ENCODE measurements at places on chromosomes 2 and 18.
A peak's percentile ranks its signal among the peaks of the same experiment; 100 is the strongest.

DNA sequence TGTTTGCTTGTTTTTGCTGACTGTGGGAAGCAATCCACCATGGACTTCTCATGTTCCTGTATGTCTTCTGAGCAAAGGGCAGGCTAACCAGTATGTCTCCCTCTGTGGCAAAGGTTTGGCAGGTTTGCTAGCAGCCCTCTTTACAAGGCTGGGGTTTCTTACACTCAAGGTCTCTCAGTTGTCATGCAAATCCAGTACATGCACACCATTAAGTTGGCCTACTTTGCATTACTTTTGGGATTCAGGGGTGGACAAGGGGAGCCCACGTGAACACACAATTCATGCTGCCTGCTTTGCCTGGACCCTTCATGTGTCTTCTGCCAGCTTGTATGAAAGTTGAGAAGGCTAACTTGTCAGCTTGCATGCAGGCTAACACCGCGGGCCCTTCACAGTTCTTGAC is 134.9 kb downstream of the LRRTM4 start:
- no peak for DNase-seq

DNA sequence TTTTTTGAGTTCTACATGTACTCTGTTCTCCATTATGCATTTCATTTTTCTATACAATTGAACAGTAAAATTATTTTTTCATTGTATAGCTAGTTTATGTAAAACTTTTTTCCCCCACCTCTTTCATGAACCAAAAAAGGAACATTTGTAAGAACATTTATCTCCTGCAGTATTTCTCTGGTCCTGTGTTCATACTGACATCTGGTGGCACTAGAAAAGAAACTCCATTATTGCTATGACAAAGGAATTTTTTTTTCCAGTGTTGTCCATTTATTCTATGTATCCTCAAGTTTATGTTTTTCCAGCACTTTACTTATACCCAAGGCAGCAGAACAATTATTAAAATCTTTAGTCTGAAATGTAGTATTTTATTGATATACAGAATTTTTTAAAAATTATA is 27.4 kb upstream of the CHAC2 start:
- DNase-seq = peak; percentile 10

DNA sequence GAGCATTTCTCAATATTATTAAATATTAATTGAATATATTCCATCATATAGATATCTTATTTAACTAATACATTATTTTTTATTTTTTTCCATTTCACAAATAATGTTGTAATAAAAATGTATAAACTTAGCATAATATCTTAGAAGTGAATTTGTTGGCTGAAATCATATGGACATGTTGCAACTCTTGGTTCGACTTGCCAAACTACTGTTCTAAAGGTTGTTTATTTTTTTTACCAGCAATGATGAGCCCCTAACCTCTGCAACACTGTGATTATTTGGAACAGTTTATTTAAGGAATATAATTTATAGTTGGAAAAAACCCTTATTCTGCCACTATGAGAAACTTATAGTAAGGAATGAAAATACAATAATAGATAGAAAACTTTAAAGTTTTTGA is 8.8 kb upstream of the NAB1 start:
- DNase-seq = no peak

DNA sequence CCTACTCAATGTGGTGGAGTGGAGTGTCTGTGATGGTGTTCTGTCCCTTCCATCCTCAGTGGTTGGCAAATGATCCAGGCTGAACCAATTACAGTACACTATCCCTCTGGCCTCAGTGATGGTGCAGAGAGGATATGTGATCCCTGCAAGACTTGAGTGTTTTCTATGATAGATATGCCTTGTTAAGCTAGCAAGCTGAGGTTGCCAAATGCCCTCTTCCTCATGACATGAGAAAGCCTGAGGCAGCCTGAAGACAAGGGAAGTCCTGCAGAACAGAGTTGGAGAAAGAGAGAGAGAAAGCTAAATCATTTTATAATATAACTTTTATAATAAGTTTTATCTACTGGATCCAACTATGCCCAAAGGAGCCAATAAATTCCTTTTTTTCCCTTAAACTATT is 41.6 kb upstream of the GORASP2 start:
- DNase-seq = no peak

DNA sequence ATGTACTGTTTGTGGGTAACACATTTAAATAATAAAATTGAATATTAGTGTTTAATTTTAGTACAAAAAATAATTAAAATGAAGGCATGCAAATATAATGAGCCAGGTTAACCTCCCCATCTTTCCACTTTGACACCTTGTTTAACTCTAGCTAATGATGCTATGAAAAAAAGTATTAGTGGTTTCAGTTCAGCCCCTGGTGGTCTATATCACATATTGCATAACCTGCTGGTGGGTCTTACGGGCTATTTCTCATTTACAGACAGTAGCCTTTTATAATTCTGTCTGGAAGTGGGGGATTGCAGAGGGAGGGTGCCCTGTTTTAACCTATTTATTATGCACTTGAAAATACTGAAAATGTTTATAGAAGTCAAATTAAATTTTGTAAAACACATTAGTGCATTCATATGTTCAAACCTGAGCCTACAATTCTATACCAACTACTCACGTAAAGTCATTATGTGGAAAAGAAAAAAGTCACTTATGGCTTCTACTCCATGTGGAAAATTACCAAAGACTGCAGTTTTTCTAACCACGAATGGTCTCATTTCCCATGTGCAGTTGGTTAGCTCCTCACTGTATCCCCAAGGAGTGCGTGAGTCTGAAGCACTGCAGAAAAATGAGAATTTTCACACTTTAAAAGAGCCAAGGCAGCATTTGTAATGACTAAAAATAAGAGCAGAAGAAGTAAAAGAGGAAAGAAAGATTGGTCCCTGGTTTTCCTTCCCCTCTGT is 381.0 kb downstream of the MTX2 start:
- peak; percentile 26 for DNase-seq

DNA sequence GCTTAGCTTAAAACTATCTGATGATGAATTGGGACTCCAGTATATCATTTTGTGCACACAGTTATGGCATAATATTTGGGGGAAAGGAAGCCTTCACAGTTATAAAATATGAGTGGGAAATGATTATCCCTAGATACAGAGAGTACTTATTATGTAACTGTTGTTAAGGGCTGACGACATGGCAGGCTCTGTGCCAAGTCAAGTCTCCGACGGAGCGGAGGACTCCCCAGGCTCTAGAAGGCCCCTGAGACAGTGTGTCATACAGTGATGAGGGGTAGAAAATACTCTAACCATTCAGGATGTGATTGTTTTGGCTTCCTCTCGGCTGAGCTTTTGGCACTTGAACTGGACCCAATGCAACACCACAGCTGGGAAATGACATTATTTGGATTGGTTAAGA is 211.8 kb downstream of the SLC8A1 start:
- peak; percentile 85 for DNase-seq

- no peak for DNase-seq
These were observed 15.8 kb downstream of the PMAIP1 start for GRCh38 chr18:59915606-59916005.

DNA sequence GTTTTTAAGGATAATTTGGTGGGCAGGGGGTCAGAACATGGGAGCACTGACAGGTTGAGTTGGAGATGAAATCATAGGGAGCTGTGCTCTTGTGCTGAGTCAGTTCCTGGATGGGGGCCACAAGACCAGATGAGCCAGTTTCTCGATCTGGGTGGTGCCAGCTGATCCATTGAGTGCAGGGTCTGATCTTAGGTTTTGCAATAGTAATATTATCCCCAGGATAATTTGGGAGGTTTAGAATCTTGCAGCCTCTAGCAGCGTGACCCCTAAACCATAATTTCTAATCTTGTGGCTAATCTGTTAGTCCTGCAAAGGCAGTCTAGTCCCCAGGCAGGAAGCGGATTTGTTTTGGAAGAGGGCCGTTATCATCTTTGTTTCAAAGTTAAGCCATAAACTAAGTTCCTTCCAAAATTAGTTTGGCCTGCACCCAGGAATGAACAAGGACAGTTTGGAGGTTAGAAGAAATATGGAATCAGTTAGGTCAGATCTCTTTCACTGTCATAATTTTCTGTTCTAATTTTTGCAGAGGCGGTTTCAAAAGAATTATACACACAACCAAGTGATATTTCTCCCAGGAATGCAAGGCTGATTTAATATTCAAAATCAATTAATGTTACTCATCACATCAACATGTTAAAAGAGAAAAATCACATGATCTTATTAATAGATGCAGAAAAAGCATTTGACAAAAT is 23.0 kb downstream of the DBI start:
- peak; percentile 66 for DNase-seq

DNA sequence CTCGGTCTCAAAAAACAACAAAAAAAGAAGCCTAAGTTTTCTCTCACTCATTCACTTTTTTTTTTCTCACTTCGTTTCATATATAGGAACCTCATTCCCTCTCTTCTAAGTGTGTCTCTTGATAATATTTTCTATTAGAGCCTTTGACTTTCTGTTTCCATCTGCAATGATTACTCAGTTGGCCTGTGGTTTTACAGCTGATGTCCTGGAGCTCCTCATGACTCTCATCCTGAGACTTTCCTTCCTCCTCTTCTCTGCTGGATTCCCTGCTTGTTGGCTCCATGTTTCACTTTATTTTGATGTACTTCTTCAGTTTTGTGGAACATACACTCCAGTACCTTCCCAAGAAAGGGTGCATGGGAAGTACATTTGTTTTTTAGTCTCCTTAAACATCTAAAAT is 154.2 kb upstream of the GATA6 start:
- no peak for DNase-seq

DNA sequence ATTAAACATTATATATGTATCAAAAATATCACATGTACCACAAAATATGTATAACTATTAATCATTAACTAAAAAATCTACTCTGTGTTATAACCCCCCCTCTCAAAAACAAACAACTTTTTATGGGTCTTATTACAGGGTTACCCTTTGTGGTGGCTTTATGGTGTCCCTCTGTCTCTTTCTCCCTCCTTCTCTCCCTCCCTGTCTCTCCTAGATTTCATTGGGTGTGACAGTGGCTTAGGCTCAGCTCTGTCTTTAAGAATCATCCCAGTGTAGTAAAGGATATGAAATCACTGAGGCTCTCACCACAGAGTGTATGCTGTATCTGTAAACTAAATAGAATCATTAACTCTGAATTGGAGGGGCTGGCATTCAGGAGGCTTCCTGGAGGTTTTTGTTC is 93.7 kb downstream of the TDRD15 start:
- DNase-seq = no peak

- DNase-seq = no peak
These were observed 955.2 kb upstream of the CELF4 start for GRCh38 chr18:38520786-38521185.

- DNase-seq = no peak
These were observed 170.0 kb downstream of the ETAA1 start for GRCh38 chr2:67566958-67567635.

DNA sequence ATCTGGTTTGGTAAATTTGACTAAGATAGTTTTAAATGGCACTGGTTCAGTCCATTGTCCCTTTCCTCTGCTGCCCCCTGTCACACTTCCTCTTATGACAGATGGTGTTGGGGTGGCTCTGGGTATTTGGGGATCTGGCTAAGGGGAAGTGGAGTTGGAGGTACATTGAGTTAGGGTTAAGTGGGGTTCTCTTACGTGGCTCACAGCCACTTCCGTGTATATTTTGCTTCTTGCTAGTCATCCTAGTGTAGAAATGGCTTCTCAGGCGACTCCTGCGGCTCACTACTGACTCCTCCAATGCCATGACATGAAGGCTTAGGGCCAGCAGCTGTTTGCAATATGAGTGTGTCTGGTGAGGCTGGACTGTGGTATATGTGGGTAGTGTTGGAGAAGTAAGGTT is 187.0 kb downstream of the HAUS1 start:
- DNase-seq = no peak

GRCh38 chr2:100713106-100713505 is 106.8 kb upstream of the NPAS2 start:
- DNase-seq = no peak

DNA sequence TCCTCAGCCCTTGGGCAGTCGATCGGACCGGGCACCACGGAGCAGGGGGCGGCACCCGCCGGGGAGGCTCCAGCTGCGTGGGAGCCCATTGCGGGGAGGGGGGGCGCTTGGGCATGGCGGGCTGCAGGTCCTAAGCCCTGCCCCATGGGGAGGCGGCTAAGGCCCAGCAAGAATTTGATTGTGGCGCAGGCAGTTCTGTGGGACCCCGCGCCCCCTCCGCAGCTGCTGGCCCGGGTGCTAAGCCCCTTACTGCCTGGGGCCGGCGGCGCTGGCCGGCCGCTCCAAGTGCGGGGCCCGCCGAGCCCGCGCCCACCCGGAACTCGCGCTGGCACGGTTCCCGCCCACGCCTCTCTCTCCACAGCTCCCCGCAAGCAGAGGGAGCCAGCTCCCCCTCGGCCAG is 18.4 kb downstream of the ZSCAN30 start:
- no peak for DNase-seq

GRCh38 chr2:114040826-114041225 is 150.9 kb downstream of the ACTR3 start:
- DNase-seq = no peak

DNA sequence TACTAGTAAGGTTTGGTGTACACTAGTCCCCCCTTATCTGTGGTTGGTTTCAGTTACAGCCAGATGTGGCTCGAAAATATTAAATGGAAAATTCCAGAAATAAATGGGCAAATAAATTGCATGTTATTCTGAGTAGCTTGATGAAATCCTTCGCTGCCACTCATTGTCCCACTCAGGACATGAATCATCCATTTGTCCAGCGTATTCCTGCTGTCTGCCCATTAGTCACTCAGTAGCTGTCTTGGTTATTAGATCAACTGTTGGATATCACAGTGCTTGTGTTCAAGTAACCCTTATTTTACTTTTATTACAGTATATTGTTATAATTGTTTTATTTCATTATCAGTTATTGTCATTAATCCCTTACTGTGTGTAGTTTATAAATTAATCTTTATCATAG is 21.7 kb downstream of the ZDBF2 start:
- DNase-seq = no peak

- no peak for DNase-seq
These were observed 213.5 kb upstream of the RND3 start for GRCh38 chr2:150700666-150701580.

GRCh38 chr2:232986155-232986554 is 26.9 kb downstream of the NGEF start:
- no peak for DNase-seq

DNA sequence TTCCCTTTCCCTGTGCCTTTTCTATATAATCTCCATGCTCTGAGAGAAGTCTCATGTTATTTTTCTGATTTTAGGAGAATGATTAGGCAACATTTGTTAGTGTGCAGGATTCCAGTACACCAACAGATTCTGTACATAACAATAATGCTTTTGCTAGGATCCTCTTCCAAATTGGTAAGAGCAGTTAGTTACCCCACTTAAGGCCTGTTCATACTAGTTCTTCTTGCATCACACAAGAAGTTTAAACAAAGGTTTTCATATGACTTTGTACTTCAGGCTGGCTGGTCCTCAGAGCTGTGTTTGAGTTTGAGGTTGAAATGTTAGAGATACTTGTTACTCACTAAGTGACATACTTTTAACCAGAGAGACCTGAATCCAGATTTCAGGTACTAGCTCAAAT is 686.9 kb upstream of the NRXN1 start:
- DNase-seq = no peak

- DNase-seq = no peak
These were observed 448.3 kb upstream of the POU3F3 start for GRCh38 chr2:104405623-104406022.

- no peak for DNase-seq
These were observed 794 bp downstream of the GKN2 start for GRCh38 chr2:68951899-68952298.

- no peak for DNase-seq
These were observed 188.9 kb downstream of the TTC32 start for GRCh38 chr2:19712850-19713249.
